ENCODE measurements at places on chromosomes 3 and 15.

- no peak for DNase-seq
These were observed 153.4 kb downstream of the GABRG3 start for GRCh38 chr15:27124287-27124871.

GRCh38 chr3:21754839-21755238, 3.8 kb upstream of the ZNF385D start:
- DNase-seq = no peak

GRCh38 chr3:181794011-181794790, 82.5 kb downstream of the SOX2 start:
- DNase-seq = no peak

DNA sequence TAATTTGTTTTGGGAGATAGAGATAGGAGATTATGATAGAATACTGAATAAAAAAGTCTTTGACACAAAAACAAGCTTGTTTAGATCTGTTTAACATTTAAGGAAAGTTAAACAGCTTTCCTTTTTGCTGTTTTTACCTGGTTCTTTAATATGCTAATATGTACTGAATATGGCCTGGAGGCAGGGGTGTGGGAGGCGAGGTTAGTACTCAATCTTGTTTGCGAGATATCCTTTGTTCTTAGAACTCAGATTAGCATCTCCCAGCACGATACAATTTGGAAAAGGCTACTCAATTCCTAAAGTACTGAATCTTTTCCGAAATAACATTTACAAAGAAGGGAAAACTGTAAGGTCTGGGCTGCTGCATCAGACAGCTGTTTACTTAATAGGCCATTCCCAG, 40.8 kb upstream of the ST3GAL6 start:
- DNase-seq = no peak

GRCh38 chr3:113205481-113205880, 5.9 kb upstream of the BOC start:
- no peak for DNase-seq

GRCh38 chr15:41996921-41997592, 23.8 kb downstream of the PLA2G4E start:
- DNase-seq = no peak

- no peak for DNase-seq
These were observed 368.6 kb upstream of the MCTP2 start for GRCh38 chr15:93862791-93863190.

DNA sequence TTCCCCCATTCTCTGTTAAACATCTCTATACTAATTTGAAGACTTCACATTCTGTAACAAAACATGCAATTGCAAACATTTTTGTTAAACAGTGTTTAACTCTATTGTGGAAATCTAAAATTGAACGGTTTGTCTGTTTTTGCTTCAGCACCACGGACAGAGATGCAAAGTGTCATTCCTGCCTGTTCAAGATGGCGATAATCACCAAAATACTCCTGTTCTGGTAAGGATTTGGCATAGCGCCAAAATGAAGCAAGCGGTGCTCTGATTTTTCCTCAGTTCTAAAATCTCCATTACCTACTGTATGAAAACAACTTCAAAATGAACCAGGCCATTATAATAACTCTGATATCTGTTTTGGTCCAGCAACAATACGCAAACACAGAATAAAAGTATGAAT, 129.7 kb upstream of the TUSC7 start:
- DNase-seq = no peak

- DNase-seq = no peak
These were observed 182.3 kb downstream of the OR4M2 start for GRCh38 chr15:22262613-22263020.

DNA sequence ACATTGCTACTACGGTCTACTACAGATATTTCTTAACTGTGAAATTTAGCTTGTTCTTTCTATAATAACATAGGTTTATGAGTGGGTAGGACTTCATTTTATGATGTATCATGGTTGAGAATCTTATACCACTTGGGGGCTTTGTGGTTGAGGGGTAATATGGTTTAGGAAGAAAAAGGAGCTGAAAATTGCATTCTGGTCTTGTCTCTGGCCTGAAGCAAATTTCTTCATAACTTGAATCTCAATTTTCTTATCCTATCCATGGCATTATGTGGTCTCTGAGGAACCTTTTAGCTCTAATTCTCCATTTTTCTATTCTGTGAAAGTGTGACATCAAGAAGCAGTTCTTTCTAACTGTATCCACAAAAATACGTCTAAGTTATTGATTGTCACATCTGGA, 341.0 kb downstream of the SOX2 start:
- DNase-seq = no peak

- no peak for DNase-seq
These were observed 66.1 kb downstream of the SEC22A start for GRCh38 chr3:123267821-123268220.

DNA sequence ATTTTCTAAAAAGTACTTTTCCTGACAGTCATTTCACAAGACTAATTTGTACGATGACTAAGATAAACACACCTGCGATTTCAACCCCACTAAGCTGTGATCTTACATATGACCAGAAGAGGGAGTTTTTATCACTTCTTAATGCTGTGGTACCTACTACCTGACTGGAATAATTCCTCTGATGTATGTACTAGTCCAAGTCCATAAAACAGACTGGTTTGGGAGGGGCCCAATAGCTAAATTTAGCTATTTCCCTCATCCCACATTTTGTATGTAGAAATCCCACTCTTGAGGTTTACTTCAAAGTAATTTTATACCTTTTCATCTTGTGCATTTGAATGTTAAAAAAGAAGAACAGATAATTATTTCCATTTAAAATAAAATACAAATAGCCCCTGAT, 49.7 kb upstream of the SCAANT1 start:
- DNase-seq = no peak

DNA sequence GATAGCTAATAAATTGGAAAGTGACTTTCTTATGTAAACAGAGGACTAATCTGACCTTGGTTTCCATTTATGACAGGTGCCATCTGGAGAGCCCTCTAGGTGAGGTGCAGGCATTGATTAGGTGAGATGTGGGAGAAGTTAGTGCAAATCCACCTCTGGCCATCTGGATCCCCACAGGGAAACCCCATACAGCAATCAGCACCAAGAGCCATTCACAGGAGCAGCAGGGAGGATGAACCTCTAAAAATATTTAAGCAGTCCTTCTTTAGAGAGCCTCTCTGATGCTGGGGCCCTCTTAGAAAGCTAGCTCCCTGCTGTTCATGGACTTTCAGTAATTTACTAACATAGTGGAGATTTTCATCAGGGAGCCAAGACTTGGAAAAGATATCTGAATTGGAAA, 69.3 kb downstream of the CLSTN2 start:
- DNase-seq = no peak

GRCh38 chr15:92074646-92075045, 221.1 kb downstream of the SLCO3A1 start:
- DNase-seq = no peak

GRCh38 chr15:77622934-77623754, 9.6 kb downstream of the LINGO1 start:
- no peak for DNase-seq

DNA sequence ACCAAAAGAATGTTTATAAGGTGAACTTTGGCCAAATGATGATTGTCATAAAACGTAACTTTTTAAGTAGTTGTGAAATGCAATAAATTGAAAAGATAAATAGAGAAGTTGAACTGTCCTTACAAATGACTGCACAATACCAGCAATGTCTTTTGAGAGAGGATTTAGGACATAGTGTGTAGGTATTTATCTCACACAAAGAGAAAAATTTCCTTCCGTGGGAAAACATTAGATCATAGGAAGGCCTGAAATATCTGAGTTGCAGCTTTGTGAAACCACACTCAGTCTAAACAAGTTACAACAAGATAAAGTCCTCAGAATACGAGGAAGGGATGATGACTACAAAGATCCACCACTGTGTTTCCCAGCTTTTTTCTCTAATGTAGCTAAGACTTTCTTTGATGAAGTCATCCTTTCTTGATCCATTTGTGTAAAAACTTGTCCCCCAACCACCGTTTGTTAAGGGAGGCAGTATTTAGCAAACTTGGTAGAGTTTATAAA, 16.0 kb downstream of the ROBO2 start:
- DNase-seq = no peak

- no peak for DNase-seq
These were observed 25.7 kb downstream of the FSIP1 start for GRCh38 chr15:39756806-39757522.

- peak; percentile 2 for DNase-seq
These were observed 65.1 kb downstream of the GLCE start for GRCh38 chr15:69225355-69226022.

- DNase-seq = no peak
These were observed 164.0 kb downstream of the CHST2 start for GRCh38 chr3:143283432-143284128.

DNA sequence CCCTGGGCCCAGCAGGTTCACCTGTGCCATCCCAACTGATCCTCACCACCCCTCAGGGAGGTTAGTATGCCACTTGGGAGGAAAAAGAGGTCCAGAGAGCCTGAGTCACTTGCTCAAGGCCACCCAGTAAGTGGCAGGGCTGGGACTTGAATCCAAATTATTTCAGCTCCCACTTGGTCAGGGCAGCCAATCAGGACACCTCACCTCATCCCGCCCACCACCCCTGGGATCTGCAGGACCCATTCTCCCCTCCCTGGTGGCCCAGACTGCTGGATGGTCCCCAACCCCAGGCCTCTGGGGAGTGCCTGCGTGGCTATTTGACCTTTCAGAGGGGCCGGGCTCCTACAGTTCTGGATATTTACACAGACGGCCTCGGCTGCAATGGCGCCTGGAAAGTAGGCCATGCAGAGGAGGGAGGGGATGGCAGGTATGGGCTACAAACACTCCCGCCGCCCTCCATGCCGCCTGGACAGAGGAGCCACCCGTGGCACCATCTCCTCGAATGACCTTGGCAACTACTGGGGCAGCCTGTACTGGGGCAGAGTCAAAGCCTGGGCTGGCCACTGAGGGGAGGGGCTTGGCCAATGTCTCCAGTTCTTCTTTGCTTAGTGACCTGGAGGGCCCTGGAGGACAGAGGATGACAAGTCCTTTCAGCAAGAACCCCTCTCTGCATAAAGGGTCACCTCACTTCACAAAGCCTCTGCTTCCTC, 153.6 kb upstream of the LINGO1 start:
- no peak for DNase-seq

- no peak for DNase-seq
These were observed 2.6 kb downstream of the FAM43A start for GRCh38 chr3:194688200-194688740.

- DNase-seq = peak; percentile 18
These were observed 22.6 kb downstream of the CRTC3 start for GRCh38 chr15:90552162-90552928.

GRCh38 chr3:134937256-134938028, 142.4 kb downstream of the EPHB1 start:
- DNase-seq = no peak

DNA sequence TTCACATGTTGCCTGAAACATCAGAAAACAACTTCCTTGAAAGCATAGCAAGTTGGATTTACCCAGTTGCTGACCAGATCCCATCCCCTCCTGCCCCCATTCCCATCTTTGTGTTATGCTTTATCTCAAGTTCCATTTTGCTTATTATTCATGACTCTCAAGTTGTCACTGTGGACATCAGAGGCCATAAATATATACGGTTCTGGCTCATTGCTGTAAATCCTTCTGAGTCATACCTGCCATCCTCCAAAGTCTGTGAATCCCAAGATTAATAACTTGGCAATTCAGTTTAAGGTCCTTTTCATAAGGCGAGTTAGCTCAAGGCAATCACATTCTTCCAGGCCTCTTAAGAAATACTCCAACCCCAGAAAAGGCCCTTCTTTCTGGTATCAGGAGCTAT, 126.2 kb upstream of the C2CD4B start:
- DNase-seq = no peak

DNA sequence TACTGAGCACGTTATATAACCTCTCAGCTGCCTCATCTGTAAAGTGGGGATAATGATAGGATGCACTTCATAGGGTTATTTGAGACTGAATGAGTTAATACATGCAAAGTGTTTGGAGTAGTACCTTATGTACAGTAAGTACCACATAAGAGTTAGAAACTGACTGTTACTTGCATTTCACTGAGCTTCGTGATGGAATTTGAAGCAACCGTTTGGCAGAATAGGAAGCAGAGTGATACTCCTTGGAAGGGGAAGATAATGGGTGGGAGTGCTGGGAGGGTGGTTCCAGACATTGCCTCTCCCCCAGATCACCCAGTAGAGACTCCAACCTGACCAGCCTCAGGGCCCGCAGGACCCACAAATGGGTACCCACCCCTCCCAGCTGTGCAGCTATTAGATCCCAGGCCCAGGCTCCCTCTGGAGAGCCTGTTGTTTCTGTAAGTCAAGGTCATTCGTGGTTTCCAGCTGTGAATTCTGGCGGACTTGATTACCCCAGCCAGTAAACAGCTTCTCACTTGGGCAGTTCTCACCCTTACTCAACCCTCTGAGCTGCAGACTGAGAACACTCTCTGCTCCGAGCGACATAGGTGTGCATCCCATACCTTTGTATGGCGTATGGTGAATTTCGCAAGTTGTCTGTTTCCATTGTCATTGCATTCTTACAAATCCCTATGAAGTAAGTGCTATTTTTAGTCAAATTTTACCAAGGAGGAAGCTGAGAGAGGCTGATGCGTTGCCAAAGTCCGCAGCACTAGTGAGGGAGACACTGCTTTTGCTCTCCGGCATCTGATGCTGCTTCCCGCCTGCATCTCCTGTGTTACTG, 11.1 kb downstream of the ALPK3 start:
- no peak for DNase-seq

GRCh38 chr3:149528340-149528650, 53.8 kb downstream of the TM4SF4 start:
- no peak for DNase-seq

GRCh38 chr3:107963581-107963980, 127.2 kb downstream of the CD47 start:
- no peak for DNase-seq

GRCh38 chr3:4466741-4467521, at the start of gene SUMF1:
Gene SUMF1, minus strand, starts transcription at chr3:4467269. Its CDS starts 24 bp downstream, at chr3:4467245.
- peak; percentile 32 for DNase-seq

DNA sequence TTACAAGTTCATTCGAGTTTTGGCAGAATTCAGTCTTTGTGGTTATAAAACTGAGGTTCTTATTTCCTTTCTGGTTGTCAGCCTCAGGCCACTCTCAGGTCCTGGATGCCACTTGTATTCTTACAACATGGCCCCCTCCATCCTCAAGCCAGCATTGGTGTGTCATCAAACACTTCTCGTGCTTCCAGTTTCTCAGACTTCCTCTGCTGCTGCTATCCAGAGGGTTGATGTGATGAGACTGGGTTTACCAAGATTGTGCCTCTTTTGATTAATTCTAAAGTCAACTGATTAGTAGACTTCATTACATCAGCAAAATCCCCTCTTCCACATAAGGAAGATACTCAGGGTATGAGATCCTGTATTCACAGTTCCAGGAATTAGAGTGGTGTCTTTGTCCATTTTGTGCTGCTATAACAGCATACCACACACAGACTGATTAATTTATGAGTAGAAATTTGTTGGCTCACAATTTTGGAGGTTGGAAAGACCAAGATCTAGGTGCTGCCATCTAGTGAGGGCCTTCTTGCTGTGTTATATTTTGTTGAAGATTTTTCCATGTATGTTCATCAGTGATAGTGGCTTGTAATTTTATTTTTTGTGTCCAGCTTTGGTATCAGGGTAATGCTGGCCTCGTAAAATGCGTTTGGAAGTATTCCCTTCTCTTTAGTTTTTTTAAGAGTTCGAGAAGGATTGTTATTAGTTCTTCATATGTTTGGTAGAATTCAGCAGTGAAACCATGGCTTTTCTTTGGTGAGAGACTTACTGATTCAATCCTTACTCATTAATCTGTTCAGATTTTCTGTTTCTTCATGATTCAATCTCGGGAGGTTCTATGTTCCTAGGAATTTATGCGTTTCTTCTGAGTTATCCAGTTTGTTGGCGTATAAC, 11.1 kb downstream of the LRCH3 start:
- DNase-seq = no peak

GRCh38 chr3:16670191-16670590, 65.0 kb upstream of the DAZL start:
- no peak for DNase-seq

GRCh38 chr15:41603941-41604911, 45.2 kb downstream of the TYRO3 start:
- DNase-seq = no peak
